Left hindlimb (tissue), 1 donor: ENCODE measurements at places on chromosomes 6 and 20.

DNA sequence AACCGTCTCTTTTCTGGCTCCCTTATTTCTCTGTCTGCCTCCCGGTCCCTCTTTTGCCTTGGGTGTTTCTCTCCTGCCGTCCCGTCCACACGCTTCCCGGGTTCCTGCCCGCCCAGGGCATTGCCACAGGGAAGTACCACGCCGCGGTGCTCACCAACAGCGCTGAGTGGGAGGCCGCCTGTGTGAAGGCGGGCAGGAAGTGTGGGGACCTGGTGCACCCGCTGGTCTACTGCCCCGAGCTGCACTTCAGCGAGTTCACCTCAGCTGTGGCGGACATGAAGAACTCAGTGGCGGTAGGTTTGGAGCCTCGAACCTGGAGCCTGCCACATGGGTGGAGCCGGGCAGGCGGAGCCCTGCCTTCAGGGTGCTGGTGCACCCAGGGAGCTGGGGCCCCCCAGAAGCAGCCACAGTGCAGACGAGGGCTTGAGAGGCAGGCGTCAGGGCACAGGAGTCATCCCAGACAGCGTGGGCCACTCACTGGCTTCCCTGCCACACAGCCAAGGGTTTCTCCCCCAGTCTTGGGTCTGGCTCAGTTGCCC is 21.3 kb downstream of the NPEPL1 start:
- DNase-seq: peak; percentile 23

DNA sequence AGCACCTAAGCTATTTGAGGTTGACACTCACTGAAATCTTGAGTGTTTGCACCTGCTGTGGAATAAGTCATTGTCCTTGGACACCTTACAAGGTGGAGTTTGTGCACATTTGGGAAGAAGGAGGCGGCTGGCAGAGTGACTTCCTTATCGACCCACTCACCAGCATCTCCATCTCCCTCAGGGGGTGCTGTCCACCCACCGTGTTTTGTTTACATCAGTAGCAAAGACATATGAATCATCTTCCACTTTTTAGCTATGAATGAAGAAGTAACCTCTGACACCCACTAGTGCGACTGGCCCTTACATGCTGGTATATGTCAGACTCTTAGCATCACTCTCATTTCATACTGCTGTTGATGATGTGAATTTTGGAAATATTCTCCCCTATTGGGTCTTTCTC is 119.5 kb upstream of the SGK1 start:
- no peak for DNase-seq

DNA sequence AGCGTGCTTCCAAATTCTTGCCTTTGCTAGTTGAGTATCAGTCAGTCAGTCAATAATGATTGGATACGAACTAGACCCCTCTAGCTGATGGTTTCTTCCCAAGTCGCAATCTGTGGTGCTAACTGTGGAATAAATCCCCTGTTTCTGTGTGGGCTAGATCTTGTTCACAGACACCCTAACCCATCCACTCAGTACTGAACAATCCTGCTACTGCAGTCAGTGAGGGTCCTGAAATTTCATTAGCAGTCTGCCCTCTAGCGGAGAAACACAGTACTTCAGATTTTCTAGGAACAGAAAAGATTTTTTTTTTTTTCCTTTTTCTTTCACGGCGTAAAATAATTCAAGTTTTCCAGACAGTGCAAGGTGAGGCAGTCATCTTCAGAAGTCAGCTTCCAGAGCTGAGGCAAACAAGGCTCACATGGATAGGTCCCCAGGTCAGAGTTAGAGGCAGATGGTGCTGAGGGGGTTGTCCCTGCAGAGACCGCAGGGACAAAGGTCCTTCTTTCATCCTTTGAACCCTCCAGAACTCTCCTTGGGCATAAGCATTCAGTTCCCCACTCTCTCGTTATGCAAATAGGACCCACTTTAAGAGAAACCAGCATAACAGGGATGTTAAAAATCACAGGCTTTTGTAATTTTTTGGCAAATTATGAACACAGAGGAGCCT is 119.6 kb downstream of the SCML4 start:
- DNase-seq: no peak

DNA sequence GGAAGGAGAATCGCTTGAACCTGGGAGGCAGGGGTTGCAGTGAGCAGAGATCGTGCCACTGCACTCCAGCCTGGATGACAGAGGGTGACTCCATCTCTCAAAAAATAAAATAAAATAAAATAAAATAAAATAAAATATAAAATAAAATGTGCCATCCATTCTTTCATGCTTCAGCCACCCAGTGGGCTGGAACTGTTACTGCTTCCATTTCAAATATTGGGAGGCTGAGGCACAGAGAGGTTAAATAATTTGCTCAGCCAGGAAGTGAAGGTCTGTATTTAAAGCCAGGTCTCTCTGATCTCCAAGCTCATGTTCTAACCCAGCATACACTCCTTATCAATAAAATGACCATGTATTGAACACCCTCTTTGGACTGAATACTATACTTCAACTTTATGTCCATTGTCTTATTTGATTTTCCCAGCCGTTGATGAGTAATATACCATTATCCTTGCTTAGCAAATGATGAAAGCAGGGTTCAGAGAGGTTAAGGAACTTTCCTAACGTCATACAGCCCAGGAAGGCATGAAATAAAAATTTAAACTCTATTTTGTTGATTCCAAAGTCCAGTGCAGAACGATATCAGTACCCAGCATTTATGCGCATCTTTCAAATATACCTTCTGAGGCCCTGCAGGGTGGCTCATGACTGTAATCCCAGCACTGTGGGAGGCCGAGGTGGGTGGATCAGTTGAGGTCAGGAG is 25.8 kb upstream of the SLC9A8 start:
- no peak for DNase-seq

DNA sequence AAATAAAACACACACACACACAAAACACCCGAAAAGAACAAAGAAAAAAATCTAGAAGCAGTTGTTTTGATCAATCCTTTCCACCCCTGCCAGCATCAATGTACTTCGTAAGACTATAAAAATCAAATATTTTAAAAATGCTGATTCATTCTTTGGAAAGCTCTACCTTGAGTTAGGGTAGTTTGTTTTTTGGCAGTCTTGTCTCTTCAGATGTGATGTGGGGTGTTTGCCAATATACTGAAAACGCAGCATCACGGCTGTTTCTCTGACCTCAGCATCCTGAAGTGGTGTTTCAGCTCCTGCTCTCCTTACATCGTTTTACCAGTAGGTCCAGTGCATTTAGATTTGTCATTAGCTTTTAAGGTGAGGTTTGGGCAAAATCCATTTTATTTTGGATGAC is 526.0 kb downstream of the UTRN start:
- no peak for DNase-seq

GRCh38 chr6:3541006-3541585 is 84.2 kb upstream of the SLC22A23 start:
- no peak for DNase-seq
